ENCODE measurements at places on chromosomes 1 and 21.

DNA sequence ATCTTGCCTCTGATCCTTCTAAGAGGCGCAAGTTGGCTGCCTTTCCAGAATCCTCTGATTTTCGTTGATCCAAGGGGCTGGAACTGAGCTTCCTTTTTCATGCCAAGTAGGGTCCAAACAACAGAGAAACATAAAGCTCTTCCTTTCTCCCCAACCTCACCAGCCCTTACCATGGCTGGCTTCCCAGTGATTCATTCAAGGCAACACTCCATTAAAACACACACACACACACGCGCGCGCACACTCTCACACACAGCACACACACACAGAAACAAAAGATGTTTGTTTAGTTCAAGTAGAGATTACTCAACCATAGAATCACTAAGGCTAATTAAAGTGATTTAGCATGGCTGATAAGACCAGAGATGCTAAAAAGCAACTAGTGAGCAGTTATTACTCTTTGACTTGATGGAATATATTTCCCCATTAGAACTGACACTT, 13.0 kb upstream of the GUCA2A start:
- DNase-seq: no peak

GRCh38 chr1:50568782-50569181, 145.5 kb upstream of the DMRTA2 start:
- DNase-seq: no peak

GRCh38 chr1:10958614-10959013, 53.8 kb upstream of the TARDBP start:
- DNase-seq: no peak

DNA sequence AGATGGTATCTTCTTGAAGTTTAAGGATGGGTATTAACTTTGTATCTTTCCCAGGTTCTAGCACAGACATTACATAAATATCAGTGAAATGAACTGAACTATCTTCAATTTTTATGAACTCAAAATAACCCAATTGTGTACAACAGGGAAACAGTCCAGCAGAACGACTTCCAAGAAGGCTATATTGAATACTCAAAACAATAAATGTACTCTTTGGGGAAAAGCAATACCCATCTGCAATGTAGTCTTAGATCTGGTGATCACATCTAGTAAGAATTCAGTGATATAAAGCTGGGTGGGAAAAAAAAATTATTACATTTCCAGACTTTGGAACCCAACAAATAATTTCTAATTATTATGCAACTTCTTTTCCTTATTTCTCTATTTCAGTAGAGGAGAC, 33.1 kb upstream of the GORAB start:
- no peak for DNase-seq

- no peak for DNase-seq
Observed at GRCh38 chr1:102435483-102435882, 438.8 kb upstream of the OLFM3 start.
